ENCODE measurements at places on chromosomes 12 and 14. TPM values are rescaled to one million over a fixed set of nuclear protein-coding genes. Genes with fewer than 3 reads are reported as not detected.

Gene A2M
- total RNA-seq, result 37.6 TPM

Gene CACNB3
- 34.0 TPM for total RNA-seq

Gene IL22
- total RNA-seq, result not detected

Gene AREL1
- total RNA-seq, result 46.1 TPM

Gene KRT77
- not detected for total RNA-seq

Gene ALG10
- total RNA-seq, result 13.6 TPM

Gene CARMIL3
- total RNA-seq, result under 0.01 TPM

Gene C12orf56
- total RNA-seq, result not detected

Gene BBOF1
- 1.6 TPM for total RNA-seq

Gene LBHD2
- total RNA-seq, result not detected

Gene GLI1
- total RNA-seq, result not detected

Gene GTF2A1
- 37.1 TPM for total RNA-seq

Gene GPR84
- 0.38 TPM for total RNA-seq

Gene BMAL2
- total RNA-seq, result 37.9 TPM

Gene SERPINA6
- not detected for total RNA-seq

Gene TMEM132C
- not detected for total RNA-seq

Gene CEBPE
- not detected for total RNA-seq

Gene YY1
- total RNA-seq, result 53.2 TPM

Gene OTX2
- total RNA-seq, result not detected

Measured in vein endothelial cell (primary cell).